Kidney epithelial cell (primary cell): ENCODE measurements at places on chromosomes 16 and 17.

- DNase-seq, result no peak
These were observed 24.9 kb downstream of the MPP3 start for GRCh38 chr17:43808076-43808475.

DNA sequence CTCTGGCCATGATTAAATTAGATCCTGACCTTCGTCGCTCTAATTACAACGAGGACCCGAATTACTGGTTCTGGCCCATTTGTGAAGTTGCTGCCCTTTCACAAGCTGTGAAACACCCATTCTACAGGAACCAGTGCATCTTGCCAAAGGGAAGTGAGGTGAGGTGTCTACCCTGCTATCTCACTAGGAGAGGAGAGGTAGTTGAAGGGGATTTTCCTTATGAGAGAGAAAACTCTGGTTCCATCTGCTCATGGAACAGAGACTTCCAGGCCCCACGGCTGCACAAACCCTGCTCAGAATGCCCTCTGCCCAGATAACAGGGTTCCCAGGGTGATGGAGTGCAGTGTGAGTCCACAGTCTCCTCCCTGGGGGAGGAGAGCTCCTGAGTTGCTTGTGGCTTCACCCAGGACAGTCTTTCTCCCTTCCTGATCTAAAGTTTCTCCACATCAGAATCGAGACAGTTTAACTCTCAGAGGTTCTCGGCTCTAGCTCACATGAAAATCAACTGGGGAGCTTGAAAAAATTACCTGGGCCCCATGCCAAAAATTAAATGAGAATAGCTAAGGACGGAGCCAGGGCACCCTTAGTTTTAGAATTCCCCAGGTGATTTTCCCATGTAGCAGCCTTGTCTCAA, 7.8 kb upstream of the SSTR2 start:
- no peak for DNase-seq

DNA sequence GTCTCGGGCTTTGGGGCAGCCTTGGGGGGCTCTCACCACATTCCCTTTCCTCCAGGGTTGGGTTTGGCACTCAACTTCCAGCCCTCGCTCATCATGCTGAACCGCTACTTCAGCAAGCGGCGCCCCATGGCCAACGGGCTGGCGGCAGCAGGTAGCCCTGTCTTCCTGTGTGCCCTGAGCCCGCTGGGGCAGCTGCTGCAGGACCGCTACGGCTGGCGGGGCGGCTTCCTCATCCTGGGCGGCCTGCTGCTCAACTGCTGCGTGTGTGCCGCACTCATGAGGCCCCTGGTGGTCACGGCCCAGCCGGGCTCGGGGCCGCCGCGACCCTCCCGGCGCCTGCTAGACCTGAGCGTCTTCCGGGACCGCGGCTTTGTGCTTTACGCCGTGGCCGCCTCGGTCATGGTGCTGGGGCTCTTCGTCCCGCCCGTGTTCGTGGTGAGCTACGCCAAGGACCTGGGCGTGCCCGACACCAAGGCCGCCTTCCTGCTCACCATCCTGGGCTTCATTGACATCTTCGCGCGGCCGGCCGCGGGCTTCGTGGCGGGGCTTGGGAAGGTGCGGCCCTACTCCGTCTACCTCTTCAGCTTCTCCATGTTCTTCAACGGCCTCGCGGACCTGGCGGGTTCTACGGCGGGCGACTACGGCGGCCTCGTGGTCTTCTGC, 8.4 kb downstream of the SLC16A3 start:
- DNase-seq, result no peak

DNA sequence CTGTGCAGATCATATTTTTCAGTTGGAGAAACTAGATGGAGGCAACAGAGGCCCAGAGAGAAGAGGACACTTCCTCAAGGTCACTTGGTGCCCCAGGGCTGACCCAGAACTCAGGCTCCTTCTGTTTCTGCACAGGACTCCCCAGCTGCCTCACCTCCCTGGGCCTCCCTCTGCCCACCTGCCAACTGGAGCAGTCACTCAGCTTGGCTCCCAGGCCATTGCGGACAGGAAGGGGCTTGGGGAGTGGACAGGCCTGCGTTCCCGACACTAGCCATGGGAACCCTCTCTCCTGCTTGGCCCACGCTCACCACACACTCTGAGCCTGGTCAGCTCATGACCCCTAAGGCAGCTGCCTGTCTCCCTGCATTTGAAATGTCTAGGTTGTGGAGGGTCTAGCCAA, 78.1 kb upstream of the BRD7 start:
- no peak for DNase-seq

DNA sequence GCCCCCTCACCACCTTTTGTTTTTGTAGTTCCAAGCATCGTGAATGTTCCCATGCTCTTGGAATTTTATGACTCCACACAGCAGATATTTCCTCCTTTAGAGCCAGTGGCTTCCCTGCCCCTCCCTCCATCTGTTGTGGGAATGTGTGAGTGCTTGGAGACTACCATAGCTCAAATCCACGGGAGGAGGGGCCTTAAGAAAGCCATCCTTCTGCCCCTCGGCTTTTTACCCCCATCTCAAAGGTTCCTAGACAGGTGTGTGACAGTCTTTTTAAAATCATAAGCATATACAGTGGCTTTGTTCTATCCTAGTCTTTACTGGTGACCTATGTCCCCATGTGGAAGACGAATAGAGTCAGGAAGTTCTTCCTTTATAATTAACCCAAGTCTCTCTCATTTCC, 47.2 kb downstream of the YPEL2 start:
- peak; percentile 71 for DNase-seq

- no peak for DNase-seq
These were observed 123.1 kb downstream of the SLC39A11 start for GRCh38 chr17:72969293-72969906.

DNA sequence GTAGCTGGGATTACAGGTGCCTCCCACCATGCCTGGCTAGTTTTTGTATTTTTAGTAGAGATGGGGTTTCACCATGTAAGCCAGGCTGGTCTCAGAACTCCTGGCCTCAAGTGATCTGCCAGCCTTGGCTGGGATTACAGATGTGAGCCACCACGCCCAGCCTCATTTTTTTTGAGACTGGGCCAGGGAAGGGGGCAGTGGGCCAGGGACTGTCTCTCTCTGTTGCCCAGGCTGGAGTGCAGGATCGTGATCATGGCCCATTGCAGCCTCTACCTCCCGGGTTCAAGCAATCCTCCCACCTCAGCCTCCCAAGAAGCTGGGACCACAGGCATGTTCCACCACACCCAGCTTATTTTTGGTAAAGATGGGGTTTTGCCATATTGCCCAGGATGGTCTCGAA, 16.0 kb downstream of the RSL1D1 start:
- no peak for DNase-seq

DNA sequence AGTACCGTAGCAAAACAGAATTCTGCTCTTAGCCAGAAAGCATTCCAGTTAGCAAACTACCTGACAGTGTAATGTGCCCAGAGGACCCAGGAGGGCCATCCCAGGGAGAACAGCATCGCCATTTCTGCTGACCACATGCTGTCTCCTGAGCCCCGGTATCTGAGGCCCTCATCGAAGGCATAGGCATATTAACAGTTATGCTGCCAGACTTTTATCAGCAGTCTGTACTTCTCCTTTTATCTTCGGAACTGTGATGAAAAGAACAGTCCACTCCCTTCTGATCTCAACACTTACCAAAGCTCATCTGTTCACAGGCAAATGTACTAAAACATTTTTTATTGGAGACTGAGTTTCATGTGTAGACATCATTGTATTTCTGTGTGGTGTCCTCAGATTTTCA, 236.4 kb downstream of the PRKCA start:
- DNase-seq, result no peak

DNA sequence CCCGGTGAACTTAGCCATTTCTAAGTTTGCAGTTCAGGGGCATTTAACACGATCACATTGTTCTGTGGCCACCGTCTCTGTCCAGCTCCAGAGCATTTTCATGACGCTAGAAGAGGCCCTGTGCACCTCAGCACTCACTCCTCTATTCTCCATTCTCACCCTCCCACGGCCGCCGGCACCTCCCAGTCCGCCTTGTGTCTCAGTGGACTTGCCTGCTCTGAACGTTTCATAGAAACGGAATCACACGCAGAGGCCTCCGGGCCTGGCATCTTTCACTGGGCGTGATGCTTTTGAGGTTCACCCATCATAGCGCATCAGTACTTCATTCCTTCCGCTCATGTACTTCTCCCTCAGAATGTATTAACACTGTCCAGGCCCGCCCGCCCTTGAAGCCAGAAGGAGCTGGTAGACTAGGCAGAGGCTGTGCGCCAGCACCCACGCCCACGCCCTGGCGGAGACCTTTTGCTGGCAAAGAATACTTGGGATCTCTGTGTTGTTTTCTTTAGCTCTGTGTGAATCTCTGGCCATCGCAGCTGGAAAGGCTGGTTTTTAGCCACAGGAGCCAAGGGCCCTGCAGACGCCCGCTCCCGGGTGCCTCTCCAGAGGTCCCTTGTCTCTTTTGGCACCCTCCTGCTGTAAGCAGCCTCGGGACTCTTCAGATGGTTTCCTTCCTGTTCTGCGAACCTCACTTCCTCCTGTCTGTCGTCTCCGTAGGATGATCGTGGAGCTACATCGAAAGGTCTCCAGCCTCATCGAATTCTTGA, 23.4 kb upstream of the JPT2 start:
- DNase-seq, result no peak

GRCh38 chr17:56779898-56780777, 53.6 kb downstream of the C17orf67 start:
- no peak for DNase-seq

DNA sequence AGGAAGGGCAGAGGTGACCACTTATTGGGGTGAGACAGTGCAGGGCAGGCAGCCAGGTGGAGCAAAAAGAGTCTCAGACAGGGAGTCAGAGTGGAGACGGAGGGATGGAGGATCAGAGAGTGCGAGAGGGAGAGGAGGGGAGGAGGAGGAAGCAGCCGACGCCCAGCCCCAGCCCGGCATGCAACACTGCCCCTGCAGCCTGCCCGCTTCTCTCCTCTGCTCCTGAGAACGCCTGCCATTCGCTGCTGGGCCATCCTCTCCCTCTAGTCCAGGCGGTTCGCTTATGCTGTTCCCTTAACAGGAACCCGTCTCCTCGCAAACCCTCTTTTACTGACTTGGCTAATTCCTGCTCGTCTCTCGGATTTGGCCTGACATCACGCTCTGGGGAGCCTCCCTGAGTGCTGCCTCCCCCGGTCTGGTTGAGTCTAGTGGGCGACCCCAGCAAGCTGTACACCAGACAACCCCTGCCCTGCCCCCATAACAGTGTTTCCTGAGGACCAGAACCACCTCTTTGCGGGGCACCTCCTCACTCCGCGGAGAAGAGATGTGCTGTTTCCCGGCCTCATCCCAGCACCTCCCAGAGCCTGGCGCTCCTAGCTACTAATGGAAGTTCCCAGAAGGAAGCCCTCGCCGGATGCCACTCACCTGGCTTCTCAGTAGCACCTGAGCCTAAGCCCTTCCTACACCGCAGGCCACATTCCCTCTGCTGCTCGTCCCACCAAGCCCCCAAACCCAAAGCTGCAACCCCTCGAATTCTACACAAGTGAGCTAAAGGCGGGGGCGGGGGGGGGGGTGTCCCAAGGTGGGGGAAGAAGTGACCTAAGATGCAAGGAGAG, 61.2 kb upstream of the CCL1 start:
- no peak for DNase-seq

GRCh38 chr16:1028524-1029258, 43.9 kb upstream of the SSTR5 start:
- DNase-seq, result no peak

DNA sequence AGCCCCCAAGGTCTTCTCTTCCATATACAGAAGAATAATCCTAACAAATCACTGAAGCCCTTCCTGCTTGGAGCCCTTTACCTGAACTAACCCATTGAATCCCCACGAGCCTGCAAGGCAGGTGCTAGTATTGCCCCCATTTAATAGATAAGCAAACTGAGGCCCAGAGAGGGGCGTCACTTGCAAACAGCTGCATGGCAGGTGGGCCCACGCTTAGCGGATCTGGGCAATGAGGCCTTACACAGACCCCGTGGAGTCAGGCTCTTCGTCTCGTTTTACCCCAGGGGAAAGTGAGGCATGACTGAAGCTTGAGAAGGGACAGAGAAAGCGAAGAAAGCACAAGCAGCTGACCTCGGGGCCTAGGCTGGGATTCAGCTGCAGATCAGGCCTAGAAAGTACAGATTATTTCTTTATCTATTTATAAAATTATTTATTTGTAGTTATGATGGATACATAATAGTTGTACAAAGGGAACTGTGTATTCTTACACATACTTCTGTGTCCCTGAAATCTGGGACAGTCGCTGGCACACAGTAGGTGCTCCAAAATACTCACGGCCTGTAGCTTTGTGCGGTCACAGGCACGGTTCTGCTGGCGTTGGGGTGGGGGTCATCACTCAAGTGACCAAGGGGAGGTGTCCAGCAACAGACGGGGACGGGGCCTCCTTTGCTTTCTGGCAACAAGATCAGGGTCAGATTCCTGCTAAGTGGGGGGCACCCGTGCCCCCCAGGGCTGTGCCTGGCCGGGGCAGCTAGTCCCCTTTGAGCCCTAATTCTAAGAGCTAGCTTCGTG, 223.2 kb upstream of the GSE1 start:
- no peak for DNase-seq

DNA sequence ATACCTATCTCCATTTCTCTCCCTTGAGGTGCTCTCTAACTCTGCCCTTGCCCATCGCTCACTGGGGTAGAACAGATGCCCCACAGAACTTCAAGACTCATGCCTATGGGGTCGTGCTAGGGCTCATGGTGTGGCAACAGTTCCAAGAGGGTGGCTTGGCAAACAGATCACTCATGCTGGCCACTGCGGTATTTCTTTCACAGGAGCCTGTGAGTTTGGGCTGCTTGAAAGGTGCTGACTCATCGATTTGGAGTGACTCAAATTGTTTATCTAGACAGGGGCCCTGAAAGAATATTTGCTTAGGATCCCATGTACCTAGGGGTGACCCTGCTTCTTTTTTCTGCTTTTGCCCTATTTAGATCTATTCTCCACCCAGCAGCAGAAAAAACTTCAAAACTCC, 69.9 kb downstream of the IRX5 start:
- DNase-seq, result no peak

- DNase-seq, result no peak
These were observed 826 bp downstream of the LYZL6 start for GRCh38 chr17:35942588-35943186.

DNA sequence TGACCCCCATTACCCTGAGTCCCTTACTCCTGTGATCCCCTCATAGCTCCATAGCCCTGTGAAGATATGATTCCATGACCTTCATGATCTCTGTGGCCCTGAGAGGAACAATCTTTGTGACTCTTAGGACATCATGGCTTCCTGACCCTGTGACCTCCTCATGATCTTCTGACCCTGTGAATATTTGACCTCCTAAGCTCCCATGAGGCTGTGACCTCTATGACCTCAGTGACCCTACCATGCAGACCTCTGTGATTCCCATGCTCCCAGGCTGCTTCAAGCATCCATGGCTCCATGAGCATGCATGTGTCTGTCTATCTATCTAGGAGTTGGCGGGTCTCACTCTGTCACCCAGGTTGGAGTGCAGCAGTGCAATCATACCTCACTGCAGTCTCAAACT, 12.1 kb downstream of the RIPOR1 start:
- DNase-seq, result no peak

- DNase-seq, result no peak
These were observed 15.1 kb downstream of the SLC5A10 start for GRCh38 chr17:18966831-18967624.

DNA sequence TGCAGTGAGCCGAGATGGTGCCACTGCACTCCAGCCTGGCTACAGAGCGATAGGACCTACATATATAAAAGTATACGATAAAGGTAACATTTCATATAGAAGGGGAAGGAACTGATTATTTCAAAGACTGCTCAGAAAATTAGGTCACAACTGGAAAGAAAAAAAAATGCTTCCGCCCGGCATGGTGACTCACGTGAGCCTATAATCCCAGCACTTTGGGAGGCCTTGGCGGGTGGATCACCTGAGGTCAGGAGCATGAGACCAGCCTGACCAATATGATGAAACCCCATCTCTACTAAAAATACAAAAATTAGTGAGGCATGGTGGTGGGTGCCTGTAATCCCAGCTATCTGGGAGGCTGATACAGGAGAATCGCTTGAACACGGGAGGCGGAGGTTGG, 7.8 kb downstream of the TEX14 start:
- no peak for DNase-seq
